ENCODE measurements at places on chromosomes 16 and 17.

- DNase-seq, result no peak
These were observed 480 bp upstream of the PROCA1 start for GRCh38 chr17:28712032-28712704.

- DNase-seq, result no peak
These were observed 1.8 kb downstream of the MPP2 start for GRCh38 chr17:43905400-43905984.

DNA sequence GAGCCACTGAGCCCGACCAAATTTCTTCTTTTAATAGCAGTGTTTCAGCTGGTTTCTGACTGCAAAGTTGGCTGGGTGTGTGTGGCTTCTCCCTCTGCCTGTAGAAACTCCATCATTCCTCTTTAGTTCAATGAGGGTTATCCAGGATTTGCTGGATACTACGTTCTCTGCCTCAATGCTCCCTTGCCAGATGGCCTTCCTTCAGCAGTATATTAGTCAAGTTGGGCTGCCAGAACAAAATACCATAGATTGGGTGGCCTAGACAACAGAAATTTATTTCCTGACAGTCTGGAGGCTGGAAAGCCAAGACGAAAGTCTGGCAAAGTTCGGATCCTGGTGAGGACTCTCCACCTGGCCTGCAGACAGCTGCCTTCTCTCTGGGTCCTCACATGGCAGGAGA lies 103.7 kb downstream of the NOG start:
- no peak for DNase-seq

DNA sequence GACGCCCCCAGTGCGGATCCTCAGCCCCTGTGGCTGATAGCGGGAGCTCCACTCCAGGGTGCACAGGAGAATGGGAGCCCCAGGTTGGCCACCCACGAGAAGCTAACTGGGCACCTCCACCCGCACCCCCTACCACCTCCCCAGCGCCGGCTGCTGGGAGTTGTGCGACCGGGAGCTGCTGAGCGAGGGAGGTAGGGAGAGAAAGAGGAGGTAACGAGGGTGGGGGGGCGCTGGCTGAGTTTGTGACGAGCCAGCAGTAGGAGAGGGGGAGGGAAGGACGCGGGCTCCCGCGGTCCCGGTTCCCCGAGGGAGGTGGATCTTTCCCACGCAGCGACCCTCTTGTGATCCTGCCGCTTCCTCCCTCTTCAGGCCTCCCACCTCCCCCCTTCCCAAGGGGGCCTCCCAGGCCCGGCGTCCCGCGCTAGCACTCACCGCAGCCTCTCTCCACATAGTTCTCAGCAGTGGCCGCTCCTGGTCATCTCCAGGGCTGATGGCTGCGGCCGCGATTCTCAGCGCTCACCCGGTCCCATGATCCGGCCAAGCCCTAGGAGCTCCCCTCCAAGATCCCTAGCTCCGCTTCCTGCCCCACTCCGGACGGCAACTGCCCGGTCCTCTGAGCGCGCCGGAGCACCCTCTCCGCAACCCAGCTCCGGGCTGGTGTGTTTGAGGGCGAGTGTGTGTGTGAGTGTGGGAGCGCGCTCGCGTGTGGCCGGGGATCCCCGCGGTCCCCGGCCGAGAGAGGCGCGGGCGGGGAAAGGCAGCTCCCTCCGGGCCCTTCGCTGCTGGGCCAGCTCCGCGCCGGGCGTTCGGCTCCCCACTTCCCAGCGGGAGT lies at the start of gene GRIN2A:
TSS of gene GRIN2A (minus strand) at position 207 of the 832 bp plus-strand sequence. CDS start 2,017 bp downstream, outside the sequence.
- DNase-seq, result no peak

GRCh38 chr16:17224879-17225281 lies 245.9 kb downstream of the XYLT1 start:
- DNase-seq, result no peak

- no peak for DNase-seq
These were observed 6.3 kb upstream of the C1QTNF8 start for GRCh38 chr16:1102333-1102700.

GRCh38 chr17:44759916-44760243 lies 1.1 kb downstream of the ADAM11 start:
- no peak for DNase-seq

GRCh38 chr17:31385428-31386285 lies 5.8 kb upstream of the RAB11FIP4 start:
- peak; percentile 30 for DNase-seq

DNA sequence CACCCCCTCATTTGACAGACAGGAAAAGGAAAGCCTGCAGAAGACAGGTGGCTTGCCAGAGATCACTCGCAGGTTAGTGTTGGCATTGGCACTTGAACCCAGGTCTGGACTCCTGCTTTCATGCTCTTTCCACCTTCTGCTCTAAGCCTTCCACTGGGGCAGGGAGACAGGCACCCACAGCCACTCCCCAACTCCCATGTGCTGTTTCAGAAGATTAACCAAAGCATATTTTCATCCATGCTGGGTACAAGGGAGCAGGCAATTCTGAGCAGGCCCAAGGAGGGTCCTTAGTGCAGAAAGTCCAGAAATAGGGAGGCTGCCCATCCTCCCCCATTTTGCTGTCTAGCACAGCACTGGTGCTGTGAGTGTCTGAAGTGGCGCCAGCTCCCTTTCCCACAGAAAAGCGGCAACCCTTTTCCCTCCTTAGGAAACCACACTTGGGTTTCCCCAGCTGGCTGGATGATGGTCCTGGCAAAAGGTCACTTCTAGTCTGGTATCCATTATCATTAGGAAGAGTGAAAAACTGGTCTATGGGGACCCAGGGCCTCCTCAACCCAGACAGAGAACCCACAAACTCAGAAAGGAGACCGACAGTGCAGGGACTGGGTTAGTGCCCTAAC lies 2.0 kb upstream of the CAVIN1 start:
- DNase-seq, result no peak

- peak; percentile 72 for DNase-seq
These were observed 21.6 kb downstream of the C17orf58 start for GRCh38 chr17:67974598-67975066.

DNA sequence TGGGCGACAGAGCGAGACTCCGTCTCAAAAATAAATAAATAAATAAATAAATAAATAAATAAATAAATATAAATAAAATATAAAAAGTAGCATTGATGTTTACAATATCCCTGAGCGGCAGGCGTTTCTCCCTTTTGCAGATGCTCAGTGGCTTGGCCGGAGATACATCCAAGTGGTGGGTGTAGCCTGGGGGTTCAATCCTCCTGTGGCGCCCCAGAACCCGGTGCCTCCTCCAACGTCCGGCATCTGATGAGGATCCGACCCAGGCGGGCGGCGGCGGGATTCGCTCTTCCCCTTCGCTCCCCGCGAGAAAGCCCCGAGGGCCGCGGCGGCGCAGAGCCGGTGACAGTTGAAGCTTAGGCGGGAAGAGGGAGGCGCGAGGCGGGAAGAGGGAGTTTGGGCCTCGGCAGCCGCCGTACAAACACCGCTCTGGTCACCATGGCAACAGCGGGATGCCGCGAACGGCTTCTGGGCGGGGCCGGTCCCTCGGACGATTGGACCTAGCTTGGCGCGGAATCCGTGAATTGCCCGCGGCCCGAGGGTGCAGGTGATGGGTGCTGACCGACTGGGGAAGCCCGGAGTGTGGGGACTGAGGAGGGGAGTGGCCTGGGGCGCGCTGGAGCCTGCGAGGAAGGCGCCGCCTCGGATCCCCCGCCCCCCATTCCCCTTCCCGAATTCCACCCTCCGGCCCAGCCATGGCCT lies 12.7 kb upstream of the ALDOA start:
- no peak for DNase-seq

DNA sequence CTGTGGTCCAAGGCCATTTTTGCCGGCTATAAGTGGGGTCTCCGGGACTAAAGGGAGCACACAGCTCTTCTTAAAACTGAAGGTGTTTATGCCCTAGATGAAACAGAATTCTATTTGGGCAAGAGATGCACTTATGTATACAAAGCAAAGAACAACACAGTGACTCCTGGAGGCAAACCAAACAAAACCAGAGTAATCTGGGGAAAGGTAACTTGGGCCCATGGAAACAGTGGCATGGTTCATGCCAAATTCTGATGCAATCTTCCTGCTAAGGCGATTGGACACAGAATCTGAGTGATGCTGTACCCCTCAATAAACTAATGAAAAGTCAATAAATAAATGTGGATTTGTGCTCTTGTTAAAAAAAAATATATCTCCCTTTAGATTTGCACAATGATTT lies 20.2 kb upstream of the SHISA9 start:
- no peak for DNase-seq

GRCh38 chr17:35312790-35313711 lies 60.4 kb downstream of the SLFN11 start:
- no peak for DNase-seq

GRCh38 chr17:80750263-80750662 lies 205.6 kb downstream of the RPTOR start:
- no peak for DNase-seq

- DNase-seq, result no peak
These were observed 1.8 kb downstream of the UBE2I start for GRCh38 chr16:1311212-1311737.

DNA sequence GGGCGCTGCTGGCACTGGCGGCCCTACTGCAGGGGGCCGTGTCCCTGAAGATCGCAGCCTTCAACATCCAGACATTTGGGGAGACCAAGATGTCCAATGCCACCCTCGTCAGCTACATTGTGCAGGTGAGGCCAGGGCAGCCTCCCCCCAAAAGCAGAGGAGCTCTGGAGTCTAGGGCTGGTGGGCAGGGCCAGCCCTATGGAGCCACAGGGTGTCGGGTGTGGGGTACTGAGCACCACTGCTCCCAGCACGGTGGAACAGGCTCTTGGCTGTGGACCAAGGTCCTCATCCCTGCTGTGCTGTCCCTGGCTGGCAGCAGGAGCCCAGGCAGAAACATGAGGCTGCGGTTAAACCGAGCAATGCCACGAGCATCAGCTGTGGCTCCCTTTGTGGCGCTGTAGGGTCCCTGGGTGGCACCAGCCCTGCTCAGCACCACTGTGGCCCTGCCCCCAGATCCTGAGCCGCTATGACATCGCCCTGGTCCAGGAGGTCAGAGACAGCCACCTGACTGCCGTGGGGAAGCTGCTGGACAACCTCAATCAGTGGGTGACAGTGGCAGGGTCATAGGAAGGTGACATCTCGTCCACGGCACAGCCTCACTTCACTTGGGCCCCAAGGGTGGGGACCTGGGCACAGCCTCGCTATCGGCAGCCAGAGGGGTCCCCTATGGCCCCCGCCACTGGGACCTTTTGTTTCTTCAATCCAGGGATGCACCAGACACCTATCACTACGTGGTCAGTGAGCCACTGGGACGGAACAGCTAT lies 1.1 kb downstream of the DNASE1 start:
- no peak for DNase-seq

- no peak for DNase-seq
These were observed 314.2 kb downstream of the CPPED1 start for GRCh38 chr16:12489357-12489990.

- DNase-seq, result no peak
These were observed 7.4 kb downstream of the RNF40 start for GRCh38 chr16:30769379-30770089.

- no peak for DNase-seq
These were observed 11.2 kb downstream of the CD300LB start for GRCh38 chr17:74520016-74520434.

- no peak for DNase-seq
These were observed 40.8 kb downstream of the MRM1 start for GRCh38 chr17:36641877-36642845.

DNA sequence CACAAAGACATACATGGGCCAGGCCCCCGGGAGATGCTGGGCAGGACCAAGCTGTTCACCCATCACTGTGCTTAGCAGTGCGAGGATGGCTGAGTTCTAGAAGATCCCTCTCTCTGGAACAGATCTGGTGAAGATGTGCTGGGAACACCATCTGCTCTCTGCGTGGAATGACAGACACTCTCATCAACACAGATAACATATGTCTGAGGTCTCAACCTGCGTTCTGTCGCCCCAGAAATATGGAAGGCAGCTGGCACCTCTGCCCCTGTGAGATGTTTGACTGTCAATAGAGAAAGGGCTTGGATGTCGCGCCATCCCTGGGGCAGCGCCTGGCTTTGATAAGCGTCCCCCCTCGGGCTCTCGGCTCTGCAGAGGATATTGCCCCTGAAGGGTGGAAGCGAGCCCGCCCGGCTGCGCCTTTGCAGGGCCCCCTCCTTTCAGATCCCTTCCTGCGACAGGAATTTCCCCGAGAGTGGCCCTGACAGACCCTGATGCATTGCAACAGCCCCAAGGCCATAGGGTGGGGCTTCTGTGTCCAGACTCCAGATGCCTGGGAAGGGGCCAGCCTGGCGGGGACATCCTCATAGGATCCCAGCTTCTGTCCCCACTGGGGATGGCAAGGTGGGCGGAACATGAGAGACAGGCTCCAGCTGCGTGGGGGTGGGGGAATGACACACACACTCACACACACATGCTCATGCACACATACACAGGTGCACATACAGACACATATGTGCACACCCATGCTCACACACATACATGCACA lies 86.9 kb upstream of the ZNF469 start:
- no peak for DNase-seq

- no peak for DNase-seq
These were observed 431.4 kb downstream of the SHISA9 start for GRCh38 chr16:13332713-13333255.

GRCh38 chr17:64343833-64344637 lies 46.6 kb downstream of the PECAM1 start:
- no peak for DNase-seq

GRCh38 chr17:57939797-57940196 lies 15.4 kb downstream of the CUEDC1 start:
- no peak for DNase-seq

GRCh38 chr17:15944759-15945526 lies at the start of gene ADORA2B:
Gene ADORA2B, plus strand, starts transcription at chr17:15945130. Its CDS starts 119 bp downstream, at chr17:15945249.
- DNase-seq, result peak; percentile 86

GRCh38 chr17:3003296-3004149 lies 59.9 kb downstream of the OR1D5 start:
- DNase-seq, result no peak

- no peak for DNase-seq
These were observed 225.3 kb downstream of the SNX29 start for GRCh38 chr16:12201866-12202265.

- DNase-seq, result no peak
These were observed 426.7 kb upstream of the MAF start for GRCh38 chr16:80027007-80027965.

DNA sequence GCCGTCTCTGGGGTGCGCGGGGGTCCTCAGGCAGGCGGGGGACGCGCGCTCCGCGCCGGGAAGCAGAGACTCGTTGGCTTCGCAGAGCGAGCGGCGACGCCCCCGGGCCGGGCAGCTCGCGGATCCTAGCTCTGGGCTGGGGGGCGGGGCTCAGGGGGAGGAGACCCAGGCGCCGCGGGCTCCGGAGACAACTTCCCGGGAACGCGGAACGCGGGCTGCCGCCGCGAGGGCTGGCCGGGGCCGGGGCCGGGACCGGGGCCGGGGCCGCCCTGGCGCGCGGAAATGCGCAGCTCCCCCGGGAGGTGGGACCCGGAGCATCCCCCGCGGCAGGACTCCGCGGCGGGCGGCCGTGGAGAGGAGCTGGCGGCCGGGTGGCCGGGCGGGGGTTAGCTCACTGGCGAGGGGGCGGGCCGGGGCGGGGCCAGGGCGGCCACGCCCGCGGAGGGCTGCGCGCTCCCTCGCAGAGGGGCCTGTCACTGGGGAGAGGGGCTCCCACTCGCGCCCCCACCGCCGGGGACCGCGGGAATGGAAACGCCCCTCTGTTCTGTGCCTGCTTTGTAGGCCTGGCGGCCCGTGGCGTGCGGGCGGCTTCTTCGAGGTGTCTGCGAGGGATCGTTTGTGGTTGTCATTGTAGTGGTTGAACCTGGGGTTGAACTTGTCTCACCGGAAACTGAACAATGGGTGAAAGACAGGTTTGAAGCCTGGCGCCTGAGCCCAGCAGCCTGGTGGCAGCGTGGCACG lies at the start of gene GAS7:
TSS of gene GAS7 (minus strand) at position 98 of the 741 bp plus-strand sequence.
- DNase-seq, result no peak

Measured in H1 (cell line).